ENCODE measurements at places on chromosomes 1 and 21. TPM values are rescaled to one million over a fixed set of nuclear protein-coding genes. Genes with fewer than 3 reads are reported as not detected.

- DNase-seq, result peak; percentile 53
- H3K4me3 ChIP-seq, result no peak overlapping the region
- H3K27ac ChIP-seq, result peak overlapping the region; percentile 84
- no peaks in the 10 kb centered on the region for H3K4me1 ChIP-seq
Measured at GRCh38 chr1:38486085-38486484, 373.5 kb downstream of the RRAGC start.

DNA sequence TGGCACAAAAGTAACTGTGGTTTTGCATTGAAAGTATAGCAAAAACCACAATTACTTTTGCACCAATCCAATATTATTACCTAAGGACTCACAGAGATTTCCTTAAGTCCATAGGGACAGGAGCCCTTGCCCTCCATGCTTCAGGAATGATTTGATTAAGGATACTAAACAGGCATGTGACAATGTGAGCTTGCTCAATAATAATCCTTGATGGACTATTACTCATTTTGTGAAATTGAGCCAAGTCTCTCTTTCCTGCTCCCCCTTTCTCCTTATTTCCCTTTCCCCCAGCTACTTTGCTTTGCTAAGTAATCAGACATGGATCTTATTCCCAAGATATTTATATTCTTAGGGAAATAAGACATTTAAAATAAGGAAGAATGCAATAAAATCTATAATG lies 21.6 kb upstream of the RGL1 start:
- H3K27ac ChIP-seq, result no peak overlapping the region
- H3K36me3 ChIP-seq, result no peaks in the 10 kb centered on the region
- no peaks in the 10 kb centered on the region for H3K4me1 ChIP-seq
- DNase-seq, result no peak
- no peak overlapping the region for H3K4me3 ChIP-seq
- peaks cover 5% of the 10 kb centered on the region for H3K27me3 ChIP-seq

- peaks cover 7% of the 10 kb centered on the region for H3K4me1 ChIP-seq
- no peak overlapping the region for H3K4me3 ChIP-seq
- H3K36me3 ChIP-seq, result no peaks in the 10 kb centered on the region
- DNase-seq, result no peak
- H3K27ac ChIP-seq, result no peak overlapping the region
- no peaks in the 10 kb centered on the region for H3K27me3 ChIP-seq
Measured at GRCh38 chr1:203088441-203088840, 2.6 kb upstream of the MYOG start.

- H3K4me3 ChIP-seq, result no peak overlapping the region
- H3K27me3 ChIP-seq, result no peaks in the 10 kb centered on the region
- peaks cover 4% of the 10 kb centered on the region for H3K4me1 ChIP-seq
- H3K36me3 ChIP-seq, result peaks cover 4% of the 10 kb centered on the region
- no peak for DNase-seq
- H3K27ac ChIP-seq, result no peak overlapping the region
Measured at GRCh38 chr21:43937891-43938309, 72.9 kb downstream of the AGPAT3 start.

GRCh38 chr1:243595527-243596210 lies 254.4 kb downstream of the AKT3 start:
- H3K4me3 ChIP-seq, result no peak overlapping the region
- H3K4me1 ChIP-seq, result no peaks in the 10 kb centered on the region
- H3K36me3 ChIP-seq, result no peaks in the 10 kb centered on the region
- no peak overlapping the region for H3K27ac ChIP-seq
- no peak for DNase-seq

GRCh38 chr21:26137379-26138060 lies 33.0 kb downstream of the APP start:
- DNase-seq, result no peak
- H3K4me1 ChIP-seq, result peaks cover 3% of the 10 kb centered on the region
- H3K36me3 ChIP-seq, result peaks cover 33% of the 10 kb centered on the region
- H3K27ac ChIP-seq, result no peak overlapping the region
- no peaks in the 10 kb centered on the region for H3K27me3 ChIP-seq

- no peaks in the 10 kb centered on the region for H3K36me3 ChIP-seq
- H3K27me3 ChIP-seq, result no peaks in the 10 kb centered on the region
- no peak for DNase-seq
- H3K27ac ChIP-seq, result no peak overlapping the region
- no peaks in the 10 kb centered on the region for H3K4me1 ChIP-seq
Measured at GRCh38 chr21:33924766-33925100, 9.1 kb upstream of the ATP5PO start.

DNA sequence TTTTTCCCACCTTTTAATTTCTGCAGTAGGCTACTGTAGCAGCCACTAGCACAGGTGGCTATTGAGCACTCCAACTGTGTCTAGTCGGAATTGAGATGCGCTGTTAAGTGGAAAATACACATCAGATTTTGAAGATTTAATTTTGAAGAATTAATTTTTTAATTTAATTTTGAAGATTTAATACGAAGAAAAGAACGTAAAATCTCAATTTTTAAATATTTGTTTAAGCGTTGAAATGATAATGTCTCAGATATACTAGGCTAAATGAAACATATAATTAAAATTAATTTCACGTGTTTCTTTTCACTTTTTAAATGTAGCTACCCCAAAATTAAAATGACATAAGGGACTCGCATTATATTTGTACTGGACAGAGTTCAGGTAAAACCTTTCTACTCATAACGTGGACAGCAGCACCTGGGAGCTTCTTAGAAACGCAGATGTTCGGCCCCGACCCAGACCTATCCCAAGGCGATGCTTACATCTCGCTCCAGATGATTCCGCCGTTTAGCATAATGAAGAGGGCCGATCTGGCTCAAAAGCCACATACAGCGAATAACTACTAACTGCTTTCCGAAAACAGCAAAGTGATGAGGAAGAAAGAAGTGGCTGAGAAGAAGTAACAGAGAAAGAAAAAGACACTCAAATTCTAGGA lies 717 bp downstream of the CRYZL1 start:
- H3K4me3 ChIP-seq, result peak overlapping the region; percentile 95
- no peaks in the 10 kb centered on the region for H3K27me3 ChIP-seq
- H3K36me3 ChIP-seq, result peaks cover 11% of the 10 kb centered on the region
- H3K27ac ChIP-seq, result peak overlapping the region; percentile 7
- peak; percentile 53 for DNase-seq

DNA sequence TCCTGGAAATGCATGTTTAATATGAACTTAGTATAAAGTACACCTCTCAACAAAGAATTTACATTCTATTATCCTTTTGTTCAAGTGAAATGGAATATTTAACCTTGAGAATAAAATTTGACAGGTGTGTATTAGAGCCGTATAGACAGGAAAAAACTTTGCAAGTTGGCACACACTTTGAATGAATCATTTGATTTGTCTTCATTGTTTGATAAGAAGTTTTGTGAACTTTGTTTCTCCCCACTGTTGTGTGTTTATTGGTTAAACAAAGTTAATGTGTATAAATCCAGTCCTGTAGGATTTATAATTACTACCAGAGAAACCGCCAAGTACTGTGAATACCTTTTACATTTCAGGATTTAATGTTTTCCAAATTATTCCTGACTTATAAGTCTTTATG lies 2.0 kb downstream of the SYDE2 start:
- no peaks in the 10 kb centered on the region for H3K4me1 ChIP-seq
- H3K27ac ChIP-seq, result no peak overlapping the region
- H3K27me3 ChIP-seq, result no peaks in the 10 kb centered on the region
- H3K36me3 ChIP-seq, result no peaks in the 10 kb centered on the region
- no peak for DNase-seq
- peak overlapping the region; percentile 90 for H3K4me3 ChIP-seq

- H3K36me3 ChIP-seq, result no peaks in the 10 kb centered on the region
- H3K27ac ChIP-seq, result no peak overlapping the region
- no peaks in the 10 kb centered on the region for H3K27me3 ChIP-seq
- H3K4me1 ChIP-seq, result no peaks in the 10 kb centered on the region
- H3K4me3 ChIP-seq, result no peak overlapping the region
Measured at GRCh38 chr1:246527402-246528088, 20.5 kb upstream of the SMYD3 start.

DNA sequence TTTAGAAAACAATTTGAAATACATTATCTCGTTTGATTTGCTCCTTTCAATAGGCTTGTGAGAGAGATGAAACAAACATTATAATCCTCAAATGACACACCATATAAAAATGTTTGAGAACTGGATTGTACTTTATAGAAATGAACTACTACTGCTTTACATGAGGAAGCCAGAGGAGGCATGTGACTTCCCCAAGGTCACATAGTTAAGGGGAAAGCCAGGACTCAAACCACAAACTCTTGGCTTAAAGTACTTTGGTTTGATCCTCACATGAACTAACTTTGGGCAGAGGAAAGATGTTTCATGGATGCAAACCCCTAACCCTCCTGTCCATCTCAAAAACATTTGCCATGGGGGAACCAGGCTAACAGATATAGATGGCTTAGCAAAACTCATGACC lies 4.7 kb downstream of the ARHGEF11 start:
- H3K4me3 ChIP-seq, result peak overlapping the region; percentile 98
- DNase-seq, result no peak
- H3K27me3 ChIP-seq, result no peaks in the 10 kb centered on the region
- peaks cover 14% of the 10 kb centered on the region for H3K4me1 ChIP-seq
- no peak overlapping the region for H3K27ac ChIP-seq
- H3K36me3 ChIP-seq, result peaks cover 4% of the 10 kb centered on the region

DNA sequence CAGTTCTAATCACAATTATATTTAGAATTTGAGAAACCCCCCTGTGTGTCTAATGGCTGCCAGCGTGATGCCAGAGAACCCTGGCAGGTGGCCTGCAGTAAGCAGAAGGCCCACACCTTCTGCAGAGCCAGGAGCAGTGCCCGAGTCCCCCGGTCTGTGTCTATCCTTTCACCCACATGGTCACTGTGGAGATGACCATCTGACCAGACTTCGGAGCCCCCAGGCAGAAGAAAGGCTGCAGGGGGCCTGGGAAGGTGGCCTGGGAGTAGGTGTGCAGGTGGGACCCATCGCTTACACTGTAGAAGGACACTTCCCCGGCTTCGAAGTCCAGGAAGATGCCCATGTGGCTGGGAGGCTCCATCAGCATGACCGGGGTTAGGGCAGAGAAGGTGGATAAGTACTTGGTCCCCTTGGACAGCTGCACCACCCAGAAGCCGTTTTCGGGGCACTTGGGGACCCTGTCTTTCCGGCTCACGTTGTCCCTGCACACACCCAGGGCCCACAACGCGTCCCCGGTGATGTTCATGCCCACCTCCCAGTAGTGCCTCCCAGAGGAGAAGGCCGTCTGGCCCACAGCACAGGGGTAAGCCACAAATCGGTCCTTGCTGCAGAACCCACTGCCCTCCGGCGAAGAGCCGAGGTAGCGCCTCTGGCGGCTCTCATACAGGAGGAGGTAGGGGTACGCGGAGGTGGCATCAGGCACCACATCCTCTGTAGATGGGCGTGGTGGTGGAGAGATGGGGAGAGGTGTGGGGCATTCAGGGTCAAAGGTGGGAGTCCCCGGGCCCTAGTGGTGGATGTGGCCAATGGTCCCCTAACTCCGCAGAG lies 1.6 kb upstream of the TRIM11 start:
- H3K27ac ChIP-seq, result no peak overlapping the region
- H3K4me1 ChIP-seq, result no peaks in the 10 kb centered on the region
- DNase-seq, result peak; percentile 48
- H3K4me3 ChIP-seq, result peak overlapping the region; percentile 88

- peaks cover 11% of the 10 kb centered on the region for H3K27me3 ChIP-seq
- H3K27ac ChIP-seq, result no peak overlapping the region
Measured at GRCh38 chr1:172472495-172472894, 28.6 kb upstream of the PIGC start.

DNA sequence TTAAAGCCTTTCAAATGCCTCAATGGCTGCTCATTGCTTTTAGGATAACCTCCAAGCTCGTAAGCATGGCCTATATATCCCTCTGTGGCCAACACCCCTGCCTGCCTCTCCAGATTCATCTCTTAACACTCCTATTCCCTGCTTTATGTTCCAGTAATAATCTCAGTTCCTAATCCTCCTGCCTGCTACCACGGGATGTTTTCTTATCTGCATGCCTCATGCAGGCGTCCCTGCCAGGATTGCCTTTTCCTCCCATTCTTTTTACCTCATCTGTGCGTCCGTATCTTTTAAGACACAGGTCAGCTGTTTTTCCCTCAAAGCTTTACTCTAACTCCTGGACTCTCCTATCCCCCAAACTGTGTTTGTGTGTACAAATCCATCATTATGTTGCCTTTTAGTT lies 36.1 kb downstream of the ZBTB40 start:
- H3K36me3 ChIP-seq, result peaks cover 15% of the 10 kb centered on the region
- H3K27ac ChIP-seq, result no peak overlapping the region
- no peaks in the 10 kb centered on the region for H3K27me3 ChIP-seq

- H3K36me3 ChIP-seq, result no peaks in the 10 kb centered on the region
- peaks cover 5% of the 10 kb centered on the region for H3K4me1 ChIP-seq
- H3K27me3 ChIP-seq, result peaks cover 43% of the 10 kb centered on the region
- H3K4me3 ChIP-seq, result no peak overlapping the region
- no peak for DNase-seq
Measured at GRCh38 chr1:96478228-96478627, 243.4 kb upstream of the PTBP2 start.

GRCh38 chr1:231983588-231984193 lies 357.1 kb downstream of the DISC1 start:
- peaks cover 15% of the 10 kb centered on the region for H3K4me1 ChIP-seq
- no peak overlapping the region for H3K4me3 ChIP-seq
- no peaks in the 10 kb centered on the region for H3K27me3 ChIP-seq
- H3K36me3 ChIP-seq, result no peaks in the 10 kb centered on the region

GRCh38 chr1:225544924-225545323 lies 108.0 kb downstream of the ENAH start:
- no peak overlapping the region for H3K4me3 ChIP-seq
- peaks cover 43% of the 10 kb centered on the region for H3K36me3 ChIP-seq
- DNase-seq, result no peak
- no peaks in the 10 kb centered on the region for H3K27me3 ChIP-seq
- peak overlapping the region; percentile 45 for H3K27ac ChIP-seq

- H3K4me1 ChIP-seq, result no peaks in the 10 kb centered on the region
- no peaks in the 10 kb centered on the region for H3K36me3 ChIP-seq
- DNase-seq, result peak; percentile 51
- H3K27me3 ChIP-seq, result no peaks in the 10 kb centered on the region
- no peak overlapping the region for H3K27ac ChIP-seq
- H3K4me3 ChIP-seq, result no peak overlapping the region
Measured at GRCh38 chr1:25658791-25659431, 42.3 kb downstream of the MAN1C1 start.

ELOVL1 gene
- total RNA-seq, result 28.3 TPM

MYOG gene
- total RNA-seq, result not detected

ENO1 gene
- total RNA-seq, result 3,718 TPM

HYI gene
- 31.8 TPM for total RNA-seq

TNFSF18 gene
- not detected for total RNA-seq

ASPM gene
- total RNA-seq, result 12.0 TPM

NPHS2 gene
- not detected for total RNA-seq

KPRP gene
- not detected for total RNA-seq

FAM229A gene
- total RNA-seq, result 8.4 TPM

C1orf74 gene
- total RNA-seq, result 3.1 TPM

MRPS21 gene
- 95.3 TPM for total RNA-seq

NUAK2 gene
- total RNA-seq, result 13.4 TPM

SPATA17 gene
- total RNA-seq, result 2.9 TPM

GJA8 gene
- not detected for total RNA-seq

All from endodermal cell (in vitro differentiated cells).